ENCODE measurements at places on chromosomes 13 and 19.

DNA sequence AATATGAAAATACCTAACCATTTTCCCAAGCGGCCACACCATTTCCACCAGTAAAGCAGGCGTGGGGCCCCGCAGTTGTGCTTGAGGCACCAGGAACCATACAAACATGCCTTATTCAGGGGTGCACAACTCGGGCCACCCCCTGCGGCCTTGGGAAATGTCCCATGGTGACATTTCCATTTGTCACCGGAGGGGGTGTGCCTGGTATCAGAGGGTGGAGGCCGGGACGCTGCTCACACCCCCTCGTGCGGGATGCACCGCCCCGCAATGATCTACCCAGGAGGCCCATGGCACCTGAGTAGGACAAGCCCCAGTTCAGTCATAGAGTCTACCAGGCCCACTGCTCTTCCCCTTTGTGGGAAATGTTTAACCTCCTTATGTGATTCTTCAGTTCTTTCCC, 218.8 kb downstream of the TEX29 start:
- DNase-seq, result no peak

DNA sequence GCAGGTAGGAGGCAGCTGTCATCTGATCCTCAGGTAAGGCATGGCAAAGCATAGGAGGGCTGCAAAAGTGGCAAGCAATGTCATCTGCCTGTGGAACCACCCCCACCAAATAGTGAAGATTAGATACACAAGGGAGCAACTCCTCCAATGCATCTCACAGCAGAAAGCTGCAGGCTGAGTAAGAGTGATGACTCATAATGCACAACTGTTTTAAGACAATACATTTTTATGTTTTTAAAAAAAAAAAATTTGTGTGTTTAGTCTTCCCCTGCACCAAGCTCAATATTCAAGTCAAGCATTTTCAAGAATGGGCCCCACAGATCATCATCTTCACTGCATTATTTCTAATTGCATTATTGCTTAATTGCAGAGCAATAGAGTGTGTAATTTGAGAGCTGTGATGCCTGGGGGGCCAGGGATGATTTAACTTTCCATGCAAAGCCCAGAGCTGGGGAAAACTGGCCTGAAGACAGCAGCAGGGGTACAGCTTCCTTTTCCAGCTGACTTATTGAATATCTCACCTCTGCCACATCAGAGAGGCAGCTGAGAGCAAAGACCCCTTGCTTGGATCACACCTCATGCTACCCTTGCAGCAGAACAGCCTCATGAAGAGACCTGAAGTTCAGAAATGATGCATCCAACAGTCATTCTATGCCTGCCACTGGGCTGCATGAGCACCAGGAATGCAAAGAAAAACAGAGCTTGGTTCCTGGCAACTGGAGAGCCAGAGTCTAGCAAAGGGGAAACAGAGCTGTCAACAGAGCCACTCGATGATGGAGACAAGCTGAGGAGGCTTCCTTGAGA, 22.7 kb upstream of the POP4 start:
- no peak for DNase-seq

- no peak for DNase-seq
Measured at GRCh38 chr19:55308281-55308680, 16.9 kb downstream of the TMEM150B start.

GRCh38 chr19:3766520-3766919, 4.0 kb downstream of the MRPL54 start:
- no peak for DNase-seq

DNA sequence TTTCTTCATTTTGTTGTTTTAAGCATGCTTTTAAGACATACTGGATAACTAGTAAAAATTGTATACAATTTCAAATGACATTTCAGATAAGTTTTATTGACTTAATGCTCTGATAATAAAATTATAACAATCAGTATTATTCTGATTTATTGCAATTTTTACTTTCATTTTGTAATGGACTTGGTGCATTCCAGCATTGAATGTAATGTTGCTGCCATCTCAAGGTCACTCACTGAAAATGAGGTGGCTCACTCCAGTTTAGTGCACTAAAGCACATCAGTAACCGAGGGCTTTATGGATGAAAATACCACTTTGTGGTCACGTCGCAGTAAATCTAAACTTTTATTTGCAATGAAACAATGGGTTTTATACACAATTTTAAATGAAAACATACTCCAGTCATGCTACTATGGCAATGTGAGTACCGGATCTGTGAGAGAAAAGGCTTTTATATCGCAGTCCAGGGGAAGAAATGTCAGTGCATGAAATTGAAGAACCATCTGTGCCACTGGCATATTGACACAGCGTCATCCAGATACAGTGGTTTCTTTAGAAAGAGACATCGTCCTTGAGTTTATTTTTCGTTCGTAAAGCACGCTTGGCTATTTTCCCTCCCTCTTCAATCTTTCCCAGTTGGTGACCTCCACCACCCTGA, 20.7 kb upstream of the ZNF507 start:
- no peak for DNase-seq

GRCh38 chr13:99484473-99484872, 16.8 kb upstream of the TM9SF2 start:
- DNase-seq, result no peak

DNA sequence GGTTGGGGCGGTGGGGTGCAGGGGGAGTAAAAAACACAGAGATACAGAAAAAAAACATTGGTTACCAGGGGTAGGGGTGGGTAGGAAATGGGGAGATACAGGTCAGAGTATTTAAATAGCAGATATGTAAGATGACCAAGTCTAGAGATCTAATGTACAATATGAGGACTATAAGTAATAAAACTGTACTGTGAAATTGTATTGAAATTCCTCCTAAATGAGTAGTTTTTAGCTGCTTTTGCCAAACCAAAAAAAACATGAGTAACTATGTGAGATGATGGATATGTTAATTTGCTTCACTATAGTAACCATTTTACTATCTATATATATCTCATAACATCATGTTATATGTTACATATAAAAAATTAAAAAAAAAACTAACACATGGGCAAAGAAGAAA, 29.6 kb downstream of the VWA8 start:
- peak; percentile 45 for DNase-seq

GRCh38 chr13:73937441-73937840, 196.8 kb downstream of the KLF12 start:
- peak; percentile 16 for DNase-seq

- DNase-seq, result no peak
Measured at GRCh38 chr19:35265900-35266519, 2.8 kb upstream of the USF2 start.

- no peak for DNase-seq
Measured at GRCh38 chr19:3745363-3746045, 16.0 kb downstream of the APBA3 start.

GRCh38 chr19:15444505-15445226, 5.1 kb downstream of the WIZ start:
- no peak for DNase-seq

DNA sequence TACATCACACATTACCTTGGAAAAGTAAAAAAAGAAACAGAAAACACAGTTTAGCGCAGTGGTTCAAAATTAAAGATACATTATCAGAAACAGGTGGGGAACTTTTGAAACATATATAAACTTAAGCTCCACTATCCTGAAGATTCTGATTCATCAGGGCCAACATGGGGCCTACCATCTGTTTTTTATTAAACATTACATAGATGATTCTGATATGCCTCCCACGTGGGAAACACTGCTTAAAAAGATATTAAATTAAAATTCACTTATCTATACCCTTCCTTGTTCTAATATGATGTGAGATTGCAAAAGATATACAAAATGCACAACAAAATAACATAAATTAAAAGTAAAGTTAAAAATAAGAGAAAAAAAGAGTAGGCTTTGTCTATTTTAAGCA, 125.0 kb downstream of the VWA8 start:
- DNase-seq, result peak; percentile 72

- no peak for DNase-seq
Measured at GRCh38 chr13:65971541-65971940, 1258.6 kb downstream of the PCDH9 start.

DNA sequence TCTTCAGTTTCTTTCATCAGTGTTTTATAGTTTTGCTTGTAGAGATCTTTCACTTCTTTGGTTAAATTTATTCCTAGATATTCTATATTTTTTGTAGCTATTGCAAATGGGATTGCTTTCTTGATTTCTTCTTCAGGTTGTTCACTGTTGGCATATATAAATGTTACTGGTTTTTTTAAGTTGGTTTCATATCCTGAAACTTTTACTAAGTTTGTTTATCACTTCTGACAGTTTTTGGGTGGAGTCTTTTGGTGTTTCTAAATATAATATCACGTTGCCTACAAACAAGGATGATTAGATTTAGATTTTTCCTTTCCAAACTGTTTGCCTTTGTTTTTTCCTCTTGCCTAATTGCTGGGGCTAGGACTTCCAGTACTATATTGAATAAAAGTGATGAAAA, 109.7 kb downstream of the PAN3 start:
- no peak for DNase-seq

DNA sequence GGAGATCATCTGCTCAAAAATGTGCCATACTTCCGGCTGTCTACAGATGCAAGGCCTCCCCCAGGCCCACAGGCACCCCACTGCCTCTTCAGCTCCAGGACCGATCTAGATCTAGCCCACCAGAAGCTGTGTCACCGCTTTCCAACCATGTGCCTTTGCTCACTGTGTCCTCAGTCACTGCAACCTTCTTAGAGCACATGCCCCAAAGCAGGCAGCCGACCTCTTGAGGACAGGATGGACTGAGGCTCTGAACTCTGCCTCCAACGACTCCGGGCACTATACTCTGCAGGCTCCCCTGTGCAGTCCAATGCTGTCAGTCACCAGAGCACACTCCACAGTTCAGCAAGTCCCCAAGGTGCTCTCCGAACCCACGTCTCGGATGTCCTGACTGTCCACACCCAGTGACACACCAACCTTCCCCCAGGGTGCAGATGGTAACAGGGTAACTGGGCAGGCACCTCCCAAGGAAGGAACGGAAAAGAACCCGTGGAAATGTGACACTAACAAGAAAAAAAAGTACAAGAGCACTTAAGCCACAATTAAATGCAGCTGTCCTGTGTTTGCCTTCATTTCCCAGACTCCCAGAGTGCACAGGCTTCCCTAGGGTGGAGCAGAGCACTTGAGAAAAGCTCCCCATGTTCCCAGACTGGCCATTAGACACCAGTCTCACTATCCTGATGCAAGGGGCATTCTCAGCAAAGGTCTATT, 4.8 kb downstream of the STK24 start:
- DNase-seq, result peak; percentile 78

GRCh38 chr19:45008552-45008951, 7.3 kb downstream of the RELB start:
- DNase-seq, result no peak

DNA sequence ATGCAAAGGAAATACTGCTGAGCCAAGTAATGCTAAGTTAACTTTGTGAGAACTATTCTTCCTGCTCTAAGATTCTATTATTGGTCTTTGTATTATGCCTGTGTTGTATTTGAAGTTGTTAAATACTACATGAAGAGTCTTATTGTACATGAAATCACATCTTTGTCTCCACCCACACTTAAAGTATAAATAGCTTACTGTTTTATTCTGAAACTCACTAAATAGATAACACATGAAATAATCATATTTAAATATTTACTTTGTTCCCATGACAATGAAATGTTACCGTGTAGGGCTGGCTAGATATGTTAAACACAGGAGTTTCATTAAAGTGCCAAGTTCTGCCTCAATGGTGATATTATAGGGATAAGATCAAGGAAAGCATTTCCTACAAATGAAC, 562.1 kb upstream of the ATXN8OS start:
- no peak for DNase-seq

GRCh38 chr19:6023085-6023682, 45.2 kb upstream of the RANBP3 start:
- DNase-seq, result peak; percentile 36

- DNase-seq, result no peak
Measured at GRCh38 chr13:109904218-109904617, 117.8 kb upstream of the IRS2 start.

GRCh38 chr13:20891034-20891433, 11.5 kb downstream of the XPO4 start:
- no peak for DNase-seq

DNA sequence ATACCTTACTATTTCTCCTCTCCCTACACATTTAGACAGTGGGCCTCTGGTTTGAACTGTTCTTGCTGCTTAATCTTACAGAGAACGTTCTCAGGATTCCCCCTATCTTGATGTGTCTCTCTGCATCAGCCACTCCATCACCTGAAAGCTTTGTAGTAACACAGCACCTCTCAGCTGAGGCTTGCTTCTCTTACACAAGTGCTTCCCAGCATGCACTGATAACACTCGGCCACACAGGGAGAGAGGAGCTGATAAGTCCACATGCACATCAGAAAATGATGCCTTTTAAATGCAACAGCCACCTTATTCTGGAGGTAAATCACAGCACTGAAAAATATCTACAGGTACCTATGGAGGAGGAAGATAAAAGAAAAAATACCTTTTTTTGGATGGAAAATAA, 192.2 kb upstream of the TSHZ3 start:
- DNase-seq, result no peak

DNA sequence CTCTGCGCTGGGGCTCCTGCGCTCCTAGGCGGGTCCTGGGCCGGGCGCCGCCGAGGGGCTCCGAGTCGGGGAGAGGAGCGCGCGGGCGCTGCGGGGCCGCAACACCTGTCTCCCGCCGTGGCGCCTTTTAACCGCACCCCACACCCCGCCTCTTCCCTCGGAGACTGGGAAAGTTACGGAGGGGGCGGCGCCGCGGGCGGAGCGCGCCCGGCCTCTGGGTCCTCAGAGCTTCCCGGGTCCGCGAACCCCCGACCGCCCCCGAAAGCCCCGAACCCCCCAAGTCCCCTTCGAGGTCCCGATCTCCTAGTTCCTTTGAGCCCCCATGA, at the start of gene GJB2:
GJB2 (minus strand) TSS at position 103 of the 326 bp plus-strand sequence. CDS start 3,357 bp downstream, outside the sequence.
- no peak for DNase-seq

- DNase-seq, result no peak
Measured at GRCh38 chr19:2164020-2164998, 576 bp downstream of the DOT1L start.

GRCh38 chr19:19033426-19034203, at the start of the genes ARMC6 and SUGP2:
Gene ARMC6, plus strand, starts transcription at chr19:19033603. Its CDS starts 607 bp downstream, at chr19:19034210.
Gene SUGP2, minus strand, starts transcription at chr19:19033517. Its CDS starts 2,446 bp downstream, at chr19:19031071.
- DNase-seq, result peak; percentile 85

GRCh38 chr19:4930664-4931063, 21.4 kb downstream of the UHRF1 start:
- DNase-seq, result peak; percentile 91

DNA sequence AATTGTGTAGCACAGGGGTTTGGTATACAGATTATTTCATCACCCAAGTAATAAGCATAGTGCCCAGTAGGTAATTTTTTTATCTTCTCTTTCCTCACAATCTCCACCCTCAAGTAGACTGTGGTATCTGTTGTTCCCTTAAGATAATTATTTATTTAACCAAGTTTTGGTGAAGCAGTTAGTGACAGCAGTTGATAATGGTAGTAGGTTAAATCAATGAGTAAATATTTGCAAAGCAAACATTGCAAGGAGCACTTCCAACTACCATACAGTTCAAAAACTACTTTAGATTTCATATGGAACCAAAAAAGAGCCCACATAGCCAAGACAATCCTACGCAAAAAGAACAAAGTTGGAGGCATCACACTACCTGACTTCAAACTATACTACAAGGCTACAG, 291.8 kb downstream of the KCTD12 start:
- no peak for DNase-seq

- no peak for DNase-seq
Measured at GRCh38 chr19:8935460-8935859, 74.7 kb downstream of the MUC16 start.
